CD4-positive, alpha-beta T cell treated with Interleukin-4 for 1 hour (primary cell): ENCODE measurements at places on chromosomes 5 and 9.
A peak's percentile ranks its signal among the peaks of the same experiment; 100 is the strongest.

DNA sequence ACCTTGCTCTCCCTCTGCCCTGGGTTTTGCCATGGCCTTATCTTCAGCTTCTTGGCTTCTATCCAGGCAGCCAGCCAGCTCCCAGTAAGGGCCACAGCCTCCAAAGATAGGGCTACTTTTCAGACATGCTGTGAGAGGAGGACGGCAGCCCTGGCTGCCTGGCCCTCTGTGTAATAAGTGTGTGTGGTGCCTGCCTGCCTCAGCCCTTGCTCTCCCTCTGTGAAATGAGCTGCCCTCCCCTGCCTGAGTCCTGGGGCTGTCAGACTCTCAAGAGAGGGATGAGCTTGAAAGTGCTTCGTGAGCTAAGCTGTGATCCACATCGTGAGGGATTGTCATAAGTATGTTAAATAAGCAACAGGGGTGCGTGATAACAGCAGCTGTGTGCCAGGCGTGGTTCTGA, 8.1 kb downstream of the NDST1 start:
- DNase-seq: no peak

DNA sequence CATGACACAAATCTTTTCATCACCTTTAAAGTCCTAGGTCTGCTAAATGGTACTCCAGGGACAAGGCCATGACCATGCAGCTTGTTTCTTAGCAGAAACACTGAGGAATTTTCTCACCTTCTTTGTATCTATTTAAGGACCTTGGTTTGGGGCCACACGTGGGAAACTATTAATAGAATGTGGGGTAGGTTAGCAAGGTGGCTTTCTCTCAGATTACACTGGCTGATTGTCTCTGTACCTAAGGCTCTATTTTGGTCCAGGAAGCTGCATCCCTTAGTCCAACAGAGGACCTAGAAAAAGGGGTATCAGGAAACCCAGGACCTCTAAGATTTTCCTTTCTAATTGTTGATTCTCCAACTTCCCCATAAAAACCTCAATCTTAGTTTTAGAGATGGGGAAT, 36.3 kb upstream of the FRMD3 start:
- DNase-seq: no peak

DNA sequence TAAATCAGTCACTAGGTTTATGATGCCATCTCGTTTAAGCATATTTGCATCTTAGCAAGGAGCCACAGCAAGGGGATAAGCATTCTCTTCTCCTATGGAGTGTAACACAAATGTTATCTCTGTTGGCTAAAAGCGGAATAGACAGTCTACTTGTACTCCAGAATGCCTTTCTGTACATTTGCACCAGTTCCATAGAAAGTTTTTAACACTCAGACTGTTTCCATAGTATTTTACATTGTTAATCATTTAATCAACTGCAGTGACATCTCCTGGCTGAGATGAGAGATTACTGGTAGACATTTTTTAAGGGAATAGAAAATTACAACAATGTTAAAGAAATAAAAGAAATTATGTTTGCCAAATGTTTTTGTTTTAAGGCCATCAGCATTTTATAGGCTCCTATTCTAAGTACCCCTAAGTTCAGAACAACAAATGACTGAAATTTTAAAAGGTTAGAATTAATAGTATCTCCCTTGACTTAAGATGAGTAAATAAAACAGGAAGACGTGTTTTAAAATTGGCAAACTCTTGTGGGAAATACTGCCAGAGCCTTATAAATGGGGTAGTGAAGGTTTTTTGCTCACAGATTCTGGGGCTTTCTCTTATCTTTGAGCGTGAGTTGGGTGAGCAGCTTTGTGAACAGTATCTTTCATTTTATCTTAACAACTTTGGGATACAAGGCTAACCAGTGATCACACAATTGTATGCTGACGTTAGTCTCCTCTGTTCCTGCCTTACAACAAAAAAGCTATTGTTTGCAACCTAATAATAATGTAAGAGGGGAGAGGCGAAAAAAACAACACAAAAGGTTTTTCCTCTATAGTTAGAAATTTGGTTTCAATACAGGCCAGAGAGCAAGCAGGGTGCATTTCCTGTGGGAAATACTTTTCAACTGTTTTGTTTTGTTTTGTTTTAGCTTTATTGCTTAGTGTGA, 294.3 kb downstream of the FBXL7 start:
- DNase-seq: no peak

- no peak for DNase-seq
These were observed 453.3 kb downstream of the BNC2 start for GRCh38 chr9:16417161-16417560.

- peak; percentile 76 for DNase-seq
These were observed 71.9 kb downstream of the MVB12B start for GRCh38 chr9:126398403-126399058.

DNA sequence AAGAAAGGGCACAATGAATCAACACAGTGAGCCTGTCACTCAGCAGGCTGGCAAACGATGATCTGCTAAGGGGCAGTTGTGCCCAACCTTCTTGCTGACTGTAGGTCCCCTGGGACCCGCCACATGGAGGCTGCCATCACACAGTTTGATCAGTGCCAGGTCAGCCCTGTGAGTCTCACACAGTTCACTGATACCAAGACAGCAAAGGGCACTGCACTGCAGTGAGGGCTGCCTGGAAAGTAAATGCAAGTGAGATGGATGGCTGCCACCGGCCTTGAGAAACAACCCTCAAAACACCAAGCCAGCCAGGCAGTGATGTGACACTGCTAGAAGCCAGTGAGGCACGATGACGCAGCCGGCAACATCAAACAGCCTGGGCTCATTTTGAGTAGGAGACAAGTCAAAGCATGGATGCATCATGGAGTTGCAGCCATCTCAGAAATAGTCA, 30.3 kb downstream of the FOXD1 start:
- no peak for DNase-seq

GRCh38 chr9:107467416-107467815, 22.2 kb downstream of the KLF4 start:
- no peak for DNase-seq

- DNase-seq: no peak
These were observed 24.0 kb upstream of the TPPP start for GRCh38 chr5:717143-717542.

- DNase-seq: no peak
These were observed 16.5 kb upstream of the NRARP start for GRCh38 chr9:137318602-137319001.

DNA sequence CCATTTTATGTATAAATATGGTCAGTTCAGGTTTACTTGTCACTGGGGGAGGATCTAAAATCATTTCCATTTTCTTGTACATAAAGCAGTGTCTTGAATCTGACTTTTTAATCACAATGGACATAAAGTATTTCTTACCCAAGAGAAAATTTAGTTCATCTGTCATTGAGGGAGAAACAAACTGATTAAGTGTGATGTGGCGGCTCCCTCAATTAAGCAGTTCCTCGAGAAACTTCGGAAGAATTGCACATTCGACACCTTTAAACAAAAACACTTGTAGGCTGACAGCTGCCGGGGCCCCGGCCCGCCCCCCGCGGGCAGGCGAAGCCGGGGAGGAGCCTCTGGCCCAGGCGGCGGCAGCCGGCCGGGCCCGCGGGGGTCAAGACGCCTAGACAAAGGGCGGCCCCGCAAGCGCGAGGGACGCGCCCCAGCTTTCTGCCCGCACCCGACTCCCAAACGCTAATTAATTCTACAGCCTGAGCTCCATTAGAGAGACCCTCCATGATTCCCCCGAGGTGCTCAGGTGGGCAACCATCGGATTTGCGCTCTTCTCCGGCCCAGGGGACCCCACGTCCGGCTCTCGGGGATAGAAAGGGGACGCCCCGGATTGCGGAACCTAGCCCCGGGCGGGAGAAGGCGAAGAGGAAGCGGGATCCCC, 750 bp downstream of the TRIM36 start:
- no peak for DNase-seq

DNA sequence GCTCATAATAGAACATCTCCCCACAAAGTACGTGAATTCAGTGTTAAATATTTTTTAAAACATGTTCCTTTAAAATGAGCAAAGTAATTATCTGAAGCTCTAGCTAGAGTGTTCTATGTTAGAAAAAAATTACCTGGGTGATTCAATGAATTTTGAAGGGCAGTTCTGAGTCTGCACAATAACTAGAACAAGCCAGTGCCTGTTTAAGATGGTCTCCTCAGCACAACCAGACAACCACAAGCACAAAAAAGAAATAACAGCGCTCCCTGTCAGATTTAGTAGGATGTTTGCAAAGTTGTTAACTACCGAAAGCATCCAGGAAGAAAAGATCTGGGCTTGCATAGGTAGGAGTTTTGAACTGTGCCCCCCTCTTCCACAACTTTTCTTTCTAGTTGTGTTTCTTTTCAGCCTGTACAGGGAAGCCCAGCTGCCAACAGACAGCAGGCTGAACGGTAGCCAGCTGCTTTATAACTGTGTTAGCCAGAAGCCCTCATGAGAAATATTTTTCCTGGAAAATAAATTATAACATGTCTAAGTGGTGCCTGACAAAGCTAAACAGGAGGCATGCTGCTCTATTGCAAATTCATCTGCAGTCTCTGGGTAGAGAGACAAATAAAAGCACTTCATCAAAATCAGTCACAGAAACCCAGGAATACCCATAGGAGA, 1026.9 kb downstream of the MAT2B start:
- no peak for DNase-seq

GRCh38 chr9:78004478-78005229, 27.0 kb downstream of the GNAQ start:
- DNase-seq: no peak

DNA sequence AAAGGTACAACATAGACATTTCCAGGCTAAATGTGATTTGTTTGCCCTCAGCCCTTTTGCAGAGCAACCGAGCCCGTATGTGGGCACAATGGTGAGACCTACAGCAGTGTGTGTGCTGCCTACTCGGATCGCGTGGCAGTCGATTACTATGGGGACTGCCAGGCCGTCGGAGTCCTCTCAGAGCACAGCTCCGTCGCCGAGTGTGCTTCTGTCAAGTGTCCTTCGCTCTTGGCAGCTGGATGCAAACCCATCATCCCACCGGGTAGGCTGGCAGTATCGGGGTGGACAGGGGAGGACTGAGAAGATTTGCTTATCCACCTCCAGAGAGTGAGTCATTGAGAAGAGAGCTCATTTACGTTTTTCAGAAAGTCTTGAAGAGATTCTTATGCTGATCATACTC, 17.8 kb upstream of the GLIPR2 start:
- DNase-seq: no peak

DNA sequence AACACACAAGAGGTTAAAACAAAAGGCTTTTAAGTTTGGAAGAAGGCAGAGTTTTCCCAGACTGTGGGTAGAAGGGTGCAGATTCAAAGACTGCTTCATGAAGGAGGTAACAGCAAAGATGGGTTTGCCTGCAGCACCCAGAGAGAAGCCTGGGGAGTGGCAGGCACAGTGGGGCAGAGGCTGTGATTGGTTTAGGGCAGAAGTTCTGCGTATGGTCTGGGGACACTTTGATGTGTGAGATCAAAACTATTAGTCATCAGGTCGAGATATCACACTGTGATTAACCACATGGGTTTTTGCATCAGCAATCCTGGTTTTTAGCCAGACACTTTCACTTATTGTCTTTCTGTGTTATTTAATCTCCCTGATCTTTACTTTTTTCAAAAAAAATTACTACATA, 188.8 kb upstream of the GLRA1 start:
- DNase-seq: peak; percentile 67

DNA sequence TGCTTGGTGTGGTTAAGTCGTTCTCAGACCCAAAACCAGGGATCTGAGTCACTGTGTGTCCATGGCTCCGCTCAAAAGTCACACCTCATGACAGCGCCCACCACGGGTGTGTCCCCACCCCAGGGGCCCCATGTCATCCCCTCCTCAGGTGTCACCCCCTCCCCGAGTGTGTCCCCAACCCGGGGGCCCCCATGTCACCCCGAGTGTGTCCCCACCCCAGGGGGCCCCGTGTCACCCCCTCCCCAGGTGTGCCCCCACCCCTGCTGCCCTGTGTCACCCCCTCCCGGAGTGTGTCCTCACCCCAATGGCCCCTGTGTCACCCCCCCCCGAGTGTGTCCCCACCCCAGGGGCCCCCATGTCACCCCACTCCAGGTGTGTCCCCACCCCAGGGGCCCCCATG, 5.1 kb downstream of the LRRC14B start:
- no peak for DNase-seq

DNA sequence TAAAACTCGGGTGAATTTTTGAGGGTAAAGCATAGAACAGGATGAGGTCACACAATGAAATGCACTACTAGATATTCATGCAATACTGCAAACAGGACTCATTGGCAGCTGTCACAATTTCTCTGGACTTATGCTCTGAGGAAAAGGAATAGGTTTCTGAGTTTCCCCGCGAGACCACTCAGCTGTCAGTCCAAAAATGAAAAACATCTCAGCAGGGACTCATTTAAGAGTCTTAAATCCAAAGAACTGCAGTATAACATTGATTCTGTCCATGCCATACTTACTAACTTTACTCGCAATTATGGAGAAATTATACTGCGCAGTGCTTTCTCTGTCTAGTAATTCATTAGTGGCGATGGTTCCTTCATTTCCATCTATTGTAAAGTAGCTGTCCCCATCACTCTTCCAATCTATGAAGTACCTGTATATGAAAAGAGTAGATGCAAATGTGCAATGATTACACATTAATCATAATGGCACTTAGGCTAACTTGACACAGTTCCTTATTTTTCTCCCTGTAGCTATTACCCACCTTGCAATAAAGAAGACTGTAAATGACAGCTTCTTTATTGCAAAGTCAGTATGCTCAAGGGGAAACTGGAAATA, 1070.0 kb downstream of the CDH12 start:
- no peak for DNase-seq

- no peak for DNase-seq
These were observed 47.6 kb downstream of the PRRC2B start for GRCh38 chr9:131441441-131441840.

DNA sequence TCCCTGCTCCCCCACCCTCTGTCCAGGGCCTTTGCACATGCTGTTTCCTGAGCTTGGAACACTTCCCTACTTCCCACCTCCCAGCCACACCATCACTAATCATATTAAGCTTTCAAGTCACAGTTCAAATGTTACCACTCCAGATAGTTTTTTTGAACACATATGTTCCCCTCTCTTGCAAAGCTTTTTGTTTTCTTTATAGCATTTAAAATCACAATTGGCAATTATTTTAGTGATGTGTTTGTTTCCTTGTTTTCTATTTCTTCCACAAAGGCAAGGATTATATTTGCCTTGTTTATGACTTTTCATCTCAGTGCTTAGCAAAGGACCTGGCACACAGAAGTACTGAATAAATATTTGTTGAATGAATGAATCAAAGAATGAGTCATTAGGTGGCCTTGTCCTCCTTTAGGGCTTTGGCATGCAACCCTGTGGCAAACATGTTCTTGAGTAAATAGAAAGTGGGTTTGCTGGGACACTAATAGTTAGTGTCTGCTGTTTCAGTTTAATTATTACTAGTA, 386.8 kb downstream of the FGF10 start:
- DNase-seq: no peak

DNA sequence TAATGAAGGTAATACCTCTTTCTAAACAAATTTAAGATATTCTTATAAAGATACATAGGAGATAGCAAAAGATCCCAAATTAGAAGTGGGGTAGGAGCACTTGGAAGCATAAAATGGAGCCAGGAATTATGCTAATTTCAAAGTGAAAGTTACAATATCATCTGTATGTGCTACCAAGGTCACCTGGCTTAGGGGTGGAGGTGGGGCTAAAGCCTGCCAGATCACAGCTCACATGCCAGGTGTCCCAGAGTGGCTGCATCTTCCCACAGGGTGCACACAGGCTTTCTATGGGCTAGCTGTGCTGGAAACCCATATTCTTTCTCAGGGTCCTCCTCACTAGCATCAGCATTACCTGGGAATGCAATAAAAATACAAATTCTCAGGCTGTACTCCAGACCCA, 118.2 kb upstream of the TXNDC8 start:
- no peak for DNase-seq

- no peak for DNase-seq
These were observed 16.7 kb downstream of the FAM193B start for GRCh38 chr5:177537389-177538361.
